ENCODE measurements at places on chromosomes 4 and X.

DNA sequence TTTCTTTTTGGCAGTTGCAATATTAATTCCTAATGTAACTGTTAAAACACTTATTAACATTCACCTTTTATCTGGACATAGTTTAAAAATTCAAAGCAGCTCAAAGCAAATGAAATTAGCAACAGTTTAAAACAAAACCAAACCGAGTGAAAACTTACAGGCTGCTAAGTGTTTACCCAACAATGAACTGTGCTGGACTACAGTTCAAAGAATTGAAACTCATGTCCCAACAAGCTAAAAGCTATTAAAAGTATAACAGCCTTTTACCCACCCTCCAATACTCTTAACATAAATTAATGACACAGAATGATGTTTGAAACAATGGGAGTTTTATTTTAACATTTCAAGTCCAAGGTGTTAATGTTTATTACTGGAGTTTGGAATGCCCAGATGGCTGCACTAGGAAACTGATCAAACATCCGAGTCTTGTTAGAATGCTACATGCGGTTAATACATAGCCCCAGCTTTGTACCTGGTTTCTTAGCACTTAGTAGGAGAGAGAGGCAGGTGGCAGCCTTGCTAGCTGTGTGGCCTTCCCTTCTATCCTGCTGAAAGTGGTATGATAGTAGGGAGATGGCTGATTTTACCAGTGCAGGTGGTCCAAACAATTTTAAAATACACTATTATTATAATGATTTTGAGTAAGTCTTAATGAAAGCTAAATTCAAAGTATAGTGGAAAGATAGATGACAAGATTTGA is 21.1 kb upstream of the FRYL start:
- DNase-seq: no peak

DNA sequence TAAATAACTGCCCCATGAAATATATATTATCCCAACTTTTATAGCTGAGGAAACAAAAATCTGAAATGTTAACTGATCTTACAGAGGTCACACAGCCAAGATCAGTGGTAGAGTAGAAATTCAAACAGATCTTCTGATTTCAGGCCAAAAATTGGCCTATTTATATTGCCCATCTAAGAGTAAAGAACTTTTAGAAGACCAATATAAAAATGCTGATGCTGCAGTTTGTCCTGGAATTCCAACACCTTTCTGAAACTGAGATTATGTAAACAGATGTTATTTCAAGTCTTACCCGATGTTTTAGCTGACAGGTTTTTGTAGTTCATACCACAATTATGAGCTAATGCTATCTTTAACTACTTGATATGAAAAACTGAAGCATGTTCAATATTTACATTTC is 51.1 kb downstream of the SPANXN3 start:
- DNase-seq: no peak

GRCh38 chr4:181952478-181952877 is 290.7 kb upstream of the TENM3 start:
- DNase-seq: peak; percentile 89

DNA sequence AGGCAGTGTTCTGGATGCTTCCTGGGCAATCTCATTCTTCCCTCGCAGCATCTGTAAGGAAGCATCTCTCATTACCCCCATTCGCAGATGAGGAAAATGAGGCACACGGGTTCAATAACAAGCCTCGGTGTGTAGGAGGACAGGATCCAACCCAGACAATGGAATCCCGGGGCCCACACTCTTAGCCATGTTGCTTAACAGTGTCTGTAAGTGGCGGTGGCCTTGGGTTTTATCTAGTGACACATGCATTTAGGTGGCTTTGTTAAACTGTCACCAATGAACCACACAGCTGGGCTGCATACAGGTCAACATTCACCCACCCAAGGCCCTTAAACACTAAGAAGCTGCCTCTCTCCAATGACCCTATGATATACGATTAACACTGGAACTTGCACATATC is 22.6 kb downstream of the RELL1 start:
- no peak for DNase-seq

GRCh38 chrX:151818828-151819227 is 84.3 kb downstream of the CNGA2 start:
- no peak for DNase-seq

GRCh38 chr4:3469386-3470243 is 6.5 kb downstream of the DOK7 start:
- DNase-seq: no peak

DNA sequence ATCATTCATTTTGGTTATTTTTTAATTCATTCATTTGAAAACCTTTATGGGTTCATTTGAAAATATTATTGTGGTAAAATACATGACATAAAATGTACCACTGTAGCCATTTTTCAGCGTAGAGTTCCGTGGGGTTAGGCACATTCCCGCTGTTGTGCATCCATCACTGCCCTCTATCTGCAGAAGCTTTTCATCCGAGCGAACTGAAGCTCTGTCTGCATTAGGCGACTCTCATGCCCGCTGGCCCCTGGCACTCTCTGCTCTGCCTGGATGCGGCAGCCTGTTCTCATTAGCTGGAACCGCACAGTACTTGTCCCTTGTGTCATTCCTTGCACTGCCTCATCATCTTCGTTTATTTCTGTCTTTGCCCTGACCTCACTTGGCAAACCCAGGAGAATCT is 17.5 kb downstream of the CFAP99 start:
- DNase-seq: no peak

GRCh38 chr4:152875261-152875660 is 60.9 kb upstream of the FHDC1 start:
- DNase-seq: no peak

DNA sequence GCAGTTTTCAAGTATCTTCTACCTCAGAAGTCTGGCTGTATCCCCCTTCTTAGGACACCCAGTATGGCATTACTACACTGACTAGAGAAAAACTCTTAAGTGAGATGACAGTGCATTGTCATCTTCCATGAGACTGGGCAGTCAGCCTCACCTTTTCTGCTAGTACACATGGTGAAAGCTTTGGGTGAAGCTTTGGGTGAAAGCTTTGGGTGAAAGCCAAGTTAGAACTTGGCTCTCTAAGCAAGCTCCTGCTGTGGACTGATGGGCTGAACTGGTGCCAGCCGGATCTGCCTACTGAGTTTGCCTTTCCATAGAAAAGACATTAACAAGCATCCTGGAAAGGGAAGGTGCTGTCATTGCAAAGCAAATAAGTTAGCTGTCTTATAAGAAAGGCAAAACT is 8.8 kb downstream of the EPHA5 start:
- DNase-seq: no peak

GRCh38 chr4:85187106-85187505 is 220.6 kb upstream of the WDFY3 start:
- DNase-seq: no peak

GRCh38 chr4:82809619-82810018 is 11.0 kb upstream of the SCD5 start:
- no peak for DNase-seq

GRCh38 chr4:142160509-142160908 is 524.1 kb downstream of the IL15 start:
- DNase-seq: no peak

- no peak for DNase-seq
Measured at GRCh38 chr4:10009861-10010500, 11.3 kb downstream of the SLC2A9 start.

- DNase-seq: no peak
Measured at GRCh38 chrX:74318672-74319071, 14.7 kb downstream of the ZCCHC13 start.

DNA sequence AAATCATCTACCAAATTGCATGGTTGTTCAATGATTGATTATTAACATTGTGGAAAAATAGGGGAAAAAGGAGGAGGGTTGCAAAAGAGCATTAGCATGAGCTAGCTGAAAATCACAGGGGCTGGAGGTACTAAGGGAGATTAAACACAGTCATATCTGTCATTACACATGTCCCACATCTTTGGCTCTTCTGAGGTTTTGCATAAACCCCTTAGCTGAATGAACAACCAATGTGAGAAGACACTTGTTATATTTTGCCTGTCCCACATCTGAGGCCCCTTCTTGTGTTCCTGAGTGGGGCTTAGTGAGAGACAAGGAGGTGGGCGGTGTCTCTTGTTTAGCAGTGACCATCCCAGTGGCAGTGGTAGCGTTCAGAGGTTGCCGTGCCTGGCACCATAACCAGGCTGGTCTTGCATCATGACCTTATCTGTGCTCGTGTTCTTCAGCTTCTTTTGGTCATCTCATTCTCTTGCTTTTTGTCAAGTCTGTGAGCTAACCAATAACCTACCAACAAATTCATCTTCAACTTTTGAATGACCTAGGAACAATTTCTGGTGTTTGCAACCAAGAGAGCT is 95.6 kb downstream of the MID1IP1 start:
- no peak for DNase-seq

- DNase-seq: peak; percentile 89
Measured at GRCh38 chr4:124631760-124632159, 80.8 kb downstream of the ANKRD50 start.

DNA sequence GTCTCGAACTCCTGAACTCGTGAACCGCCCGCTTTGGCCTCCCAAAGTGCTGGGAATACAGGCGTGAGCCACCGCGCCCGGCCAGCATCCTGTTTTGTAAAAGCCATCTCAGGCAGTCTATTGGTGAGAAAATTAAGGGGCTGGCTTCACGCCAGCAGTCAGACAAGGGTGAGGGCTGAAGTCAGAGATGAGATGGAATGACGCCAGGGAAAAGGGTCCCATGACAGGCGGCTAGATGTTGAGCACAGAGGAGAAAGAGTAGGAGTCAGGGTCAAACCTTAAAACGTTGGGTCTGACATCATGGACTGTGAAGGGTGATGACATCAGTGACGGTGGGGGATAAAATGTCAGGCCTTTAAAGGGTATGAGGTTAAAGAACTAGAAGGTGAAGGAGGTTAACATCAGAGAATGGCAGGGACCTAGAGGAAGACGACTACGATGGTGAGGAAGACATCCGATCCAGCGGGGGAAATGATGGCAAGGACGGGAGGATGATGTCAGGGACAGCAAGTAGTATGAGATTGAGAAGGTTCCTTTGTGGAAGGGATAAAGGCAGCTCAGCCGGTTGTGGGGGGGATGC is 504 bp upstream of the RBM3 start:
- no peak for DNase-seq

Data from foreskin keratinocyte (primary cell).